ENCODE measurements at places on chromosomes 11 and 22.

GRCh38 chr11:18617688-18618341 is 16.3 kb downstream of the SPTY2D1 start:
- DNase-seq: no peak

DNA sequence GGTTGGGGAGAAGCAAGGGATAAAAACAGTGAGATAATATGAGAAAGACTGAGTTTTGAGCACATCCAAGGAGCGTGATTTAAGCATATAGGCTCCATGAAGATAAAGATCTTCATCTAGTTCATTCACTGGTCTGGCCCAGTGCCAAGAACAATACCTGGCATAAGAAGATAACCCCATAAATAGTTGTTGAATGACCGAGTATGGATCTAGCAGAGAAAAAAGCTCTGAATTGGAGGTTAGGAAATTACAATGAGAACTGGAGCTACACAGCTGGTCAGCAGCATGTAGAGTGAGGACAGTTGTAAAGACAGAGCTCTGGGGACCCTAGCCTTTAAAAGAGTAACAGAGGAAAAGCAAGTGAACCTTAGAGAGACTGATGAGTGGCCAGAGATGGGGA is 33.0 kb upstream of the PAK1 start:
- no peak for DNase-seq

DNA sequence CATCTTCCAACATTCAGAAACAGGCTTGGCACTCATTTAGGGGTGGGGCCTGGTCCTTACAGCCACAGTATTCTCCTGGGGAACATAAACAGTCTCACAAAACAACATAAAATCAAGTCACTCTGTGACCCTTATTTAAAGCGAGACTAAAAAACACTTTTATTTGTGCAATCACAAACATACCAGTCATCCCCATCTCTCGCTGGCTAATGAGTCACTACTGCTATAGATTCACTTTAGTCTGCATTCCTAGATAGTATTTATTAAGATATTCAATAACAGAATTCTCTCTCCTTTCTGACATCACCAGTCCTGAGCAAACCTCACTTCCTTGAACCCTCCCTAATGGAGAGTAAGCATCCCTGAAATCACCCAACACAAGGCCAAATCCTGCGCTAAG is 68.0 kb downstream of the ZBTB44 start:
- DNase-seq: no peak

DNA sequence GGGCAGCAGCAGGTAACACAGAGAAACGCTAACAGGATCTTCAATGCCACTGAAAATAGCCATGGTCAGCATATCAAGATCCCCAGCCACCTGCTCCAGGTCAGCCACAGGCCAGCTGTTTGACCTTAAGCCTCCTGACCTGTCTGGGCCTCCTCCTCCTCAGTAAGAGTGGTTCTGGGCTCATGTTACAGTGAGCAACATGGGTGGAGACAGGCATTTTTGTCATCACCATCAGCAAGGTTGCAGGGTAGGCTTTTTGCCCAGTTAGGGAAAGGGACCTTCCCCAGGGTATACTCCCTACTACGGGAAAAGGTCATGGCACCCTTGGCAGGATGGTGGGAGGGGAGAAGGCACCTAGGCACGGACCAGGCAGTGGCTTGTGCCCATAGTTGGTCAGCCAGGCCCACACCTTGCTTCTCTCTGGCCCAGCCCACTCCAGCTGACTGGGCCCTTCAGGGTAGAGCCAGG is 131.8 kb upstream of the PARVA start:
- no peak for DNase-seq

DNA sequence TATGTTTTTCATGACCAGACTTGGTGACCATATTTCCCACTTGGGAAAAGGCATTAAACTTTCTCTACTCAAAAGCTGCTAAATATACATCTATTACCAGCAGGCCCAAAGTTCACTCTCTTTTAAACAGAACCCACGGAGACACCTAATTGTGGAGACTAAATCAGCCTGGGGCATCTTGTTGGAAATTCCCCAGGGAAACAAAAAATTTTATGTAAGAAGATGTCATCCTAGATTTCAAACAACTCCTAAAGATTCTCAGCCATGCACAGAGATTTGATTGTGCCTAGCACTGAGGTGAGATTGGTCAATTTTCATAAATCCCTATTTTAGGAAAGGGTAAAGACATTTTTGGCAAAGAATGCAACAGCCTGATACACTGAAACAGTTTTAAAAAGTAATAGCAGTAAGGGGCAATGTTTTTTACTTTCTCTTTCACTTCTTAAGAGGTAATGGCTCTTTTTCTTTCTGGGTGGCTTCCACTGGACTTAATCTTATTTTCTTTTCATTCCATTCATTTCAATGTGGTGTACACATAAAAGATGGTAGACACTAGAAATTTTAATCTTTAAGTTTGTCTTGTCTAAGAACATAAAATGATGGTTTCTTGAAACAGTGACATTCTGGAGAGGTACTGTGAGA is 9.6 kb downstream of the OR52N2 start:
- no peak for DNase-seq

- no peak for DNase-seq
Observed at GRCh38 chr11:12478743-12479142, 101.4 kb downstream of the PARVA start.
